ENCODE measurements at places on chromosomes 13 and 19.

DNA sequence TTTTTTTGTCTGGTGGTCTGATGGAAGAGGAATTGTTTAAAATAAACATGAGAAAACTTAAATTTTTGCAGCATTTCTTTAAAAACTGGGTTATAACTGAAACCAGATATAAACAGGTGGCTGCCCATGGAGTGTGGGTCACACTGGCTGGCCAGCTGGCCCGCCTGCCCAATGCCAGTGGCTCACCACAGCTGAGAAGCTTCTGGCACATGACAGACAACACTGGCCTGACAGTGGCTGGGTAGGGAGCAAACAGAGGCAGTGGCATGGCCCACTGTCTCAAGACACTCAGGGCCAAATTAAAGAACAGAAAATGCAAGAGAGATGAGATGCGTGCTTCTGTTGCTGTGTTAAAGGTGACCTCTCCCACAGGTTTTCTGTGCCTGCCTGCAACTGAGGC is 3.1 kb upstream of the SLC35E1 start:
- no peak for DNase-seq

DNA sequence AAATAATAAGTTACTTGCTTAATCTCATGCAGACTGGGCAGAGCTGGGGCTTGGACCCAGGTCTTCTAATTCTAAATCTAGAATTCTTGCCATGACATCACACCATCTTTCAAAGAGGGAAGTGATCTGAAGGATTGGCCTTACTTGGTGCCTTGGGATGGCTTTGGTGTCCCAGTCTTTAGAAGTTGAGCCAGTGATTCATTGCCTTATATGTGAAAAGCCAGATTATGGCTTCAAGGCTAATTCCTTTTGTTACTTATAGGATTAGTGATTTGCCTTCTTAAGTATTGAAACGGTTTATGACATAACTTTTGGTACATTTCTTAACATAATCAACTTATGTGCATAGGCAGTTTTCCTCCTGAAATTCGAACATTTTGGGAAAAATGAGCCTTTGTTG is 14.9 kb downstream of the COG3 start:
- no peak for DNase-seq

DNA sequence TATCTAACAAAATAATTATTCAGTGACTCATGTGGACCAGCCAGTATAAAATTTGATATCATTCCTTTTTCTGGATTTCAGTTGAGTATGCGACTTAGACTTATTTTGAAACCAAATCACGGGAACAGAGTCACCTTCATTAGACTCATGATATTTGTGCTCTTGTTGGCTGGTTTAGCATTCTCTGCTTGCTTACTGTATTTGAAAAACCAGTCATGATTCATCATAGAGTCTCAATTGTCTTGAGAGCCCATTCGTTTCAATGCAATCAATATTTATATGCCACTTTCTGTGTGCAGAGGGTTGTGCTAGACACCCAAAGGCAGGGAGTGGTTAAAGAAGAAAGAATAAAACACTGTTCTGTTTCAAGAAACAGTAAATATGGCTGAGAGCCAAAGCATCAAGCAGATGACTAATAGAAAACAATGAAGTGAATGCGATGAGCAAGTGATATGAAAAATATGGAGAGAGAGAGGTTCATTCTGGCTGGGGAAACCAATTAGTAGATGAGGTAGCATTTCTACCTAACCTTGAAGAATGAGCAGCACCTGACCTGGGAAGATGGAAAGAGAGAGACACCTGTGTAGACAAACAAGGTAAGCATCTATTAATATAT is 99.6 kb upstream of the MBNL2 start:
- DNase-seq = no peak

DNA sequence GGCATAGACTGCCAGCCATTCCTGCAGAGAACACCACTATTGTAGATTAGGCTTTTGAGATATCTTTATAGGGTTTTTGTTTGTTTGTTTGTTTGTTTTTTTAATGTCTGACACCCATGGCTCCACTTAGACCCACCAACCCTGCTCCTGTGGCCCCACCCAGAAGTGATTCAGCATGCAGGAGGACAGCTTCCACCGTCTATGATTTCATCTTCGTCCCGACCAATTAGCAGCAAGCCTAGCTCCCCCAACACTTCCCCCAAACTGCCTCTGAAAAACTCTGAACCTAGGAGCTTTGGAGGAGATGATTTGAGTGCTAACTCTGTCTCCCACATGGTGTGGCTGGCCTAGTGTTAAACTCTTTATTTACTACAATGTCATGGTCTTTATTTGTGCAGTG is 108.3 kb upstream of the RXFP2 start:
- DNase-seq = no peak

- no peak for DNase-seq
Measured at GRCh38 chr13:42497798-42498197, 76.2 kb upstream of the TNFSF11 start.

DNA sequence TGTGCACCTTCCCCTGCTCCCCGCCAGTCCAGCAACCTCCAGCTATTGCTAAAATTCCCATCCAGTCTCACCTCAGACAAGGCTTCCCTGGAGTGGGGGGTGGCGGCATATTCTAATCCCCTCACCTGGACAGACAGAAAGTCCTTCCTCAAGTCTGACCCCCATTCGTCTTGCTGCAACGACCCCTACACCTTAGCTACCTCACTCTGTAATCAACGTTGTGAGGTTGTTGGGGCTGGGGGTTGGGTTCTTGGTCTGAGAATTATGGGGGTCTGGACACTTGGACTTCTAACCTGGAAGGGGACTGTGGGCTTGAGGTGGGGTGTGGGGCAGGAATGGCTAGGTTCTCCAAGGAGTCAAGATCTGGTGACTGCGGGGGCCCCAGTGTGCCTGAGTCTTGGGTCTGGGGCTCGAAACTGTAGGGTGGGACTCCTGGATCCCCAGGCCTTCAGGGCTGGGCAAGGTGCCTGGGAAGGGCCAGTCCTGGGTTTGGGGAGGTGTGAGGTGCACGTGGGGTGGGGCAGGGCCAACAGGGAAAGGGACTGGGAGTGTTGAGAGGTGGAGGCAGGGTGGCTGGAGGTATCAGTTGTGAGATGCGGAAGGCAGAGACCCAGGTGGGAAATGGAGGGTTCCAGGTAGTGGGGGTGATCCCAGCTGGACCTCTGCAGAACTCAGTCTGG is 1.3 kb downstream of the FOXA3 start:
- DNase-seq = no peak

DNA sequence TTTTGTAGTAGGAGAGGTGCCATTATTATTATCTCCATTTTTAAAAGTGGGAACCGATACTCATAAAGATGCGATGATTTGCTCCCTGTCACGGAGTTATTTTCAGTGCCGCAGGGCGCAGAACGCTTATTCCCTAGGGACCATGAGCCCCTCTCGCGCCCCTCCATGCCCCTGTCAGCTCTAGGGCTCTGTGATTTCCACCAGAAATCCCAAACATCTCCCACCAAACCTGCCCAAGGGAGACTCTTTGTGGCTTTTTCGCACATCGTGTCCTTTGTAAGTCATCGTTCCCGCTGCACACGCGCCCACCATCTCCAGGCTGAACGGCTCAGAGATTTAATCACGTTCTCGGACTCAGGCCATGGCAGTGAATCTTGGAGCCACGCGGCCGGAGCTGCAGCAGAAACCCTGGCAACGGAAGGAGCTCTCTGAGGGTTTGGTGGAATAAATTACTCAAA is 105.1 kb downstream of the DNAJC15 start:
- no peak for DNase-seq

GRCh38 chr13:112219740-112220139 is 152.8 kb downstream of the SOX1 start:
- DNase-seq = no peak

Data from CD14-positive monocyte (primary cell).